NCI-H460 (cell line): ENCODE measurements at places on chromosomes 5 and 9.

- no peak for DNase-seq
These were observed 55.8 kb downstream of the ANXA2R start for GRCh38 chr5:42984307-42984706.

DNA sequence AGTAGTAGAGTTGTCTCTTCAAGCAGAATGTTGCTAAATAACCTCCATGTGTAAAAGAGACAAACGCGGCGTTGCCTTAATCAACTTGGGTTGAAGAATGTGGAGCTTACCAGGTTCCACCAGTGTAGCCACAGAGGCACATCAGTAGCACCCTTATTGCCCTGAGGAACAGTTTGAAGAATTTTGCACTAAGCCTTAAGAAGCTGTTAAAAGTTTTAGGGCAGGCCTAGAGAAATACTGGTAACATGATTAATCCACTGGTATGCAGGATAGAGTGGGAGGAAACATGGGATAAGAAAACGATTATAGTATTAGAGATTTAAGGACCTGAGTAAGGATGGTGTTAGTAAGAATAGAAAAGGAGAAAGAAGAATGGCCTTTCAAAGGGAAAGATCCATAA, 100.6 kb downstream of the ZCCHC7 start:
- DNase-seq: no peak

DNA sequence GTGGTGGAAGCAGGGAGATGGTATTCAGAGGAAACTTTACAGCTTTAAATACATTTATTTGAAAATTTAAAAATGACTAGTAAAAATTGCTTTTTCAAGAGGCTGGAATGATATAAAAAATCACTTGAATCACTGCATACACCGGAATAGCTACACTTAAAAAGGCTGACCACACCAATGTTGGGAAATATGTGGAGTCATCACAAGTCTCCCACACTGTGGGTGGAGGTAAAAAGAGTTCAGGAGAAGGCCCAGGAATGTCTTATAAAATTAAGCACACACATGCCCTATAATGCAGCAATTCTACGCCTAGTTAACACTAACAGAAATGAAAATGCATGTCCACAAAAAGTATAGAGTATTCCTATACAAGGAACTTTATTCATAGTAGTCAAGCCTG, 198.1 kb downstream of the ROR2 start:
- DNase-seq: no peak

GRCh38 chr9:133558191-133559126, 24.0 kb downstream of the ADAMTSL2 start:
- no peak for DNase-seq
